ENCODE measurements at places on chromosomes 16 and 17.

DNA sequence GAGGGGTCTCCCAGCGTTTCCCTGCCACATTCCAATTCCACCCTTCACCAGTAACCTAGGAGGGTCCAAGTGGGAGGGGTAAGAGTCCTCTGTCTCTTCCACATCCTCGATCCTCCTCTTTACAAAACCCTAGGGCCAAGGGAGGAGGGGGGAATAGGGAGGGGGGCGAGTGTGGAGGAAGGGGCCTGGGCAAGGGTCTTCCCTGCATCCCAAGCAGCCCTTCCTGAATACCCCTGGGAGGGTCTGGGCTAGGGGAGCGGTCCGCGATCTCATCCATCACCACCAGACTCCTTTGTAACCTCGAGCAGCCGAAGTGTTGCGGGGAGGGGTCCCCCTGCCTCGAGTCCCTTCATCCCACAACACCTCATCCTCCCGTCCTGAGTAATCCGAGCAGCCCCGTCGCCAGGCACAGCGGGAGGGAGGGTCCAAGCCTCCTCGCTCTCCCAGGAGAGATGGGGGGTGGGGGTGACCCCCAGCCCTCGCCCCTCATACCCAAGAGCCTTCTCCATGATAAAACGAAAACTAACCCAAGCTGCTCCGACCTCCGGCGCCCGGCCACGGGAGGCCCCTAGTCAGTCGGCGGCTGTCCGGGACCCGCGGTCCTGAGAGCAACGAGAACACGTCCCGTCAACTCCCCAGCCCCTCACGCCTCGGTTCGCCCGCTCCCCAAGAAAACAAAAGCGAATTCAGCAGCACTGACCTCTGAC lies 502 bp downstream of the SMPD3 start:
- no peak for DNase-seq

DNA sequence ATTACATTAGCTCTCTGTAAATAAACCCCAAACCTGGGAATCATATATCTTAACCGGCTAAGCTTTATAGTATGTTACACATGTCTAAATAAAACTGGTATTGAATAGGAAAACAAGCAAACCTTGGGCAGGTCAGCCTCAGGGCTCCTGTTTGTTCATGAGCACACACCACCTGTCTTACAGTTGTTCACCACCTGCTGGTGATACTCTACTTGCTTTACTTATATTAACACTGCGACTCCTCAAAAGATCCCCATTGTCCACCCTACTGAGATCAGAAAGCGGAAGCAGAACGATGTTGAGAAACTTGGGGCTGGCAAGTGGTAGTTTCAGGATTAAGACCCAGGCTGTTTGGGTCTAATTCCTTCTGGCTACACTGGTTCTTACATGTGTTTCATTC lies 16.4 kb downstream of the CDH13 start:
- DNase-seq: no peak

GRCh38 chr16:83701494-83701893 lies 106.3 kb upstream of the HSBP1 start:
- peak; percentile 47 for DNase-seq

GRCh38 chr17:31654936-31655335 lies 204.1 kb downstream of the COPRS start:
- DNase-seq: no peak

DNA sequence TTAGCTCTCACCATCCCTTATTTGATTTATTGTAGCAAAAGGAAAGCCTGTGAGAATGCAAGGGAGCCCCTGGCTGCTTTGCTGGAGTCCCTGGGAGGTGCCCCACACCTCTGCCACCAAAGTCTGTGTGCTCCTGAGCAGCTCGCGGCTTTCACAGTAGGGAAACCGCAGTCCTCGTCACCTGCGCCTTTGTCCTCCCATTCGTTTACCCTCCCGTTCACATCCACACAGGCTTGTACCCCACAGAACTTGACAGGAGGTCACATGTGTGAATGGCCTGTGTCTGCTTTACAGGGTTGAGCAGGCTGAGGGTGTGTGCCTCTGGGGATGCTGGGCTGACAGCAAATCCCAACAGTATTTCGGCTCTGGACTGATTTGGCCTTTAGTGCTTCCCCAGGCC lies 152.5 kb downstream of the LGALS9B start:
- no peak for DNase-seq

GRCh38 chr16:47013910-47014309 lies 40.4 kb upstream of the DNAJA2 start:
- no peak for DNase-seq

DNA sequence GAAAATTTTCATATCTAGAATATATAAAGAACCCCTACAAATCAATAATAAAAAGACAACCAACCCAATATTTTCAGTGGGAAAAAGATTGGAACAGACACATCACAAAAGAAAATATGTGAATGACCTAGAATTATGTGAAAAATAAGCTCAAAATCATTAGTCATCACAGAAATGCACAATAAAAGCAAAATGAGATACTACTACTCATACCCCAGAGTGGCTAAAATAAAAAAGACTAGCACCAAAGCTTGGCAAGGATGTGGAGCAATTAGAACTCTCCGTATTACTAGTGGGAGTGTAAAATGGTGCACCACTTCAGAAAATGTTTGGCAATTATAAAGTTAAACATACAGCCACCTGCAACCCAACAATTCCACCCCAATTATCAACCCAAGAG lies 48.0 kb upstream of the CDH5 start:
- no peak for DNase-seq

DNA sequence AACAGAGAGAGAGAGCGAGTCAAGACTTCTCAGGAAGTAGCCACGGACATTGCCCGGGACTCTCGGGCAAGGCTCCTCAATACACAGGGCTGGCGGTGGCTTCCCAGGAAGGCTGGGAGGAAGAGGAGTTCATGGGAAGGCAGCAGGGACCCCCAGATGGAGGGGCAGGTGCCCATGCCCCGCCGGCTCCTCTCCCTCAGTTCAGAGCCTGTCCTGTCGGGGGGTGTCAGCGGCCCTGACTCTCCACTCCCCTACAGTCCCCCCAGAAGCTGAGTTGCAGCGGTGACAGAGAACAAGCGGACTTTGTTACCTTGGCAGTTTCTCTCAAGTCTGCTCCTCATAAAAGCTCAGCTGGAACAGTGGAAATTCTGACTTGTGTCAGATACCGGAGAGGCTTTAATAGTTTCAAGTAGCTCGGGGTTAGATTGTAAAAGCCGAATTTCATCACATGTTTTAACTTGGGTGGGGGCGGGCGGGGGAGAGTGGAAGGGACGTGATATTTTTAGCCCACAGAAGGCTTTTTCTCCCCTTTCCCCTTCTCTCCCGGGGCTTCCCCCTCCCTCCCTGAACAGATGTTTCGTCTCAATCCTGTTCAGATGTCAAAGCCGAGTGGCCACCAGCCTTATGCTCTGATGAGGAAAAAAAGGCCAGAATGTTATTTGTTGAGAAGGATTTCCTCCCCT lies 65.2 kb downstream of the NKD1 start:
- peak; percentile 26 for DNase-seq

DNA sequence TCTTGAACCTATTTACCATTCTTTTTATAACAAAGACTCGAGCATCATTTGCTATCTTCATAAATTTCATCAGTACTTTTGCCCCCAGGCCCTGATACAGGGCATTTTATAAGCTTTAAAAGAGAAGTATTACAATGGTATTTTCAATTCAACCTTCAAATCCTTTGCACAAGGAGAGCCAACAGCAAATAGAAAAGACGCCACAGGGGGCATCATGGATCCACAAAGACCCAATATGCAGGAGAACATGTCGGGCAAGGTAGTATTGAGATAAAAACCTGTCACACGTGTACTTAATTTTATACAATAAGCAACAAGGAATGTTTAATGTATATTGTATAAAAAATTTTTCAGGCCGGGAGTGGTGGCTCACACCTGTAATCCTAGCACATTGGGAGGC lies 10.2 kb downstream of the MAP3K14 start:
- DNase-seq: no peak

- DNase-seq: peak; percentile 67
These were observed 68.6 kb downstream of the HAPSTR1 start for GRCh38 chr16:9159839-9160550.

GRCh38 chr17:3804503-3804931 lies 3.5 kb upstream of the ITGAE start:
- no peak for DNase-seq

DNA sequence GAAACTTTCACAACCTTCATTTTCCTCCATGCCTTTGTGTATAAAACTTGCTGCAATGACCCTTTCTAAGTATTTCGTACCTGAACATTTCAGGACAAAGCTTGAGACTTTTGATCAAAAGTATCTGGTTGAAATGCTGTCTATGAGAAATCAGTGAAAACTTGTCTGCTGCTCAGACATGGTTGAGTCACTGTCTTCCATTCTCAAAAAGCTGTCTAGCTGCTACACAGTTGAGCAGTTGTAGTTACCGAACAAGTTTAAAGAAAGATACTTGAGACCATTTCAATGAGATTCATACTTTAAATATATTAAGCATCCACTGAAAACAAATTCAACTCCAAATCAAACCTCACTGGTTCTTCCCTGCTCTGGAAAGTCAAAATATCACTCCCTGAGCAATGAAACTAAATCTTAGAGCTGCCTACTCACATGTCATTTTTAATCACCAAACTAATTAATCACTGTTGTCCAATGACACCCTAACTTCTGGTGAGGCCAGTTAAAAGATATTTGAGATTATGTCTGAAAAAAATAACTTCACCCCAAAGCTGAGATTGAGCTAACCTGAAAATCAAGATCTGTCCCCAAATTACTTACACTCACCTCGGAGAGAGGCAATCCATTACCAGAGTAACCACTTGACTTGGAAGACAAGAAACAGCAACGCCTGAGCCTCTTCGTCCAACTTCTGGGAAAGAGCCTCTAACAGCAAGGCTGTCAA lies 488 bp downstream of the TMEM100 start:
- DNase-seq: peak; percentile 39

- DNase-seq: no peak
These were observed 737.7 kb upstream of the SOX9 start for GRCh38 chr17:71383091-71383490.

DNA sequence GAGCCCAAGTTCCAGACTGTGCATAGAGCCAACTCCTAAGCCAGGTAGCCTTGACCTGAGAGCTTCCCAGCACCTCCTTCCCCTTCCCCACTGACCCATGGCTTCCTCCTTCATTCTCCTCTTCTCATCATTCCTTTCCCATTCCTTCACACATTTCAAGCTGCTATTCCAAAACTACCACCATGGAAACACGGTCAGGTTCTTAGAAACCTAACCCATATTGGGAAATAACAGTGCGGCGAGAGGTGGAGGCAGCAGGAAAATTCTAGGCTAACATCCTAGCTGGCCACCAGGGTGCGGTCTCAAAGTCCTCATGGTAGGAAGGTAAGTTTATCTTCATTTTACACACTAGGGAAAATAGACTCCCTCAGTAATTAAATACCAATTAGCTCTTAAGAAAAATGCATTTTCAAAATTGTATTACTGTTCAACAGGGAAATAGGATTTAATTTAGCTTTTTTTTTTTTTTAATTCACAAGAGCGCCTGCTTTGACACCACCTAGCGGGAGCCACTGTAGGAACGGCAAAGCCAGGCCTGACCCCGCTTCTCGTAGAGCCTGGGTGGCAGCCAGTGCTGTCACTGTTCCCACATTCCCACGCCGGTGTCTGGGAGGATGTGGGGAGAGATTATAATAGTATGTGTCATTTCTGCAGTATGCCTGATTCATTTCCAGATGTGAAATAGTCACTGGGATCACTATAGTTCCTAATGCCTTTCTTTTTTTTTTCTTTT lies 14.0 kb upstream of the SPHK1 start:
- peak; percentile 88 for DNase-seq

DNA sequence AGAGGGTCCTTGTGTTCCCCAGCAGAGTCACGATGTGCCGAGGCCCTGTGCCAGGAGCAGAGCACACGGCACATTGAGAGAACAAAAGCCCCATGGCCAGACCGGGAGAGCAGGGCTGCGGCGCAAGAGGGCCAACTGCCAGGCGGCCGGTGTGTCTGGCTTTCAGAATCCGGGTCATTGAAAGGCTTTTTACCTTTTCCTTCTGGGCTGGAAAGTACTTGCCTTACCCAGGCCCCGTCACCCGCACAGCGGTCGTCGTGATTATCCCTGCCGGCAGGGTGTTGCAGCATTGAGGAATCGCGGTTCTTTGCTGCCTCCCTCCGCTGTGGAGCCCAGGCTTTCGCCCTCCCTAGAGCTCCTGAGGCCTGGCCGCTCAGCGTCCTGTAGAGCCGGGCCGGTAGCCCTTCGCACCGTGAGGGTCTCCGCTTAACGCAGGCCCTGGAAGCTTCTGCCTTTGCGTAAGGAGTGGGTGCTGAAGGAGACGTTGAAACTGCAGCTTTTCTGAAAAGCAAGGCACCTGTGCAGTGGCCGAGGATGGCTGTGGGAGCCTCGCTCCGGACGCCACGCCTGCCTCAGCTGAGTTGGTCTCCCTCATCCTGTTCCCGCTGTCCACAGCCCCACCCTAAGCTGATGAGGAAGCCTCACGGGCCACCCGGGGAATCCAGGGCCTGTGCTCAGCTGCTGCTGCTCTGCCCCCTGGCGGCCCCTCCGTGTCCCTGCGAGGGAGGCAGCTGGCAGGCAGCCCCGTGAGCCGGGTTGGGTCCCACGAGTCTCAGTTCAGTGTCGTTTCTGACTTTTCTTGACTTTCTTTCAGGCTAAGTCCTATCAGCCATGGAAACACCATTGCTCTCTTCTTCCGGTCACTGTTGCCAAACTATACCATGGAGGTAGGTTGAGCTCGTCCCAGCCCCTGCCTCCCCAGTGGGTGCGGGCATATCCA lies 8.6 kb upstream of the MC1R start:
- peak; percentile 74 for DNase-seq

GRCh38 chr16:60811657-60812056 lies 1224.6 kb downstream of the CDH8 start:
- DNase-seq: no peak

DNA sequence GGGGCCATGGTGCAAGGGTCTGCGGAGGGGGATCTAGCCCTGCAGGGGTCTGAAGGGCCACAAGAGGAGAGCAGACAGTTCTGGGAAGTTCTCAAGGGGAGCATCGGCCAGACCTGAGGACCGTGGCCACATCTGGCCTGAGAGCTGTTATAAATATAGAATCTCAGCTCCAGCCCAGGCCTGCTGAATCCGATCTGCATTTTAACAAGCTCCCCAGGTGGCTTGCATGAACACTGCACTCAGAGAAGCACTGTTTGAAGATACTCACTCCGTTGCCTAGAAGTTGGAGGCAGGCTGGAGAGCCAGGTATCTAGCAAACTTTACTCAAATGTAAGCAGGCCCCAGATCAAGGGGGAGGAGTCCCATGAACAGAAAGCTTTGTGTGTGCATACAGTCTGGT lies 61.3 kb downstream of the NKD1 start:
- no peak for DNase-seq

Data from mesenchymal stem cell (in vitro differentiated cells and primary cell).